ENCODE measurements at places on chromosomes 5 and 9.

DNA sequence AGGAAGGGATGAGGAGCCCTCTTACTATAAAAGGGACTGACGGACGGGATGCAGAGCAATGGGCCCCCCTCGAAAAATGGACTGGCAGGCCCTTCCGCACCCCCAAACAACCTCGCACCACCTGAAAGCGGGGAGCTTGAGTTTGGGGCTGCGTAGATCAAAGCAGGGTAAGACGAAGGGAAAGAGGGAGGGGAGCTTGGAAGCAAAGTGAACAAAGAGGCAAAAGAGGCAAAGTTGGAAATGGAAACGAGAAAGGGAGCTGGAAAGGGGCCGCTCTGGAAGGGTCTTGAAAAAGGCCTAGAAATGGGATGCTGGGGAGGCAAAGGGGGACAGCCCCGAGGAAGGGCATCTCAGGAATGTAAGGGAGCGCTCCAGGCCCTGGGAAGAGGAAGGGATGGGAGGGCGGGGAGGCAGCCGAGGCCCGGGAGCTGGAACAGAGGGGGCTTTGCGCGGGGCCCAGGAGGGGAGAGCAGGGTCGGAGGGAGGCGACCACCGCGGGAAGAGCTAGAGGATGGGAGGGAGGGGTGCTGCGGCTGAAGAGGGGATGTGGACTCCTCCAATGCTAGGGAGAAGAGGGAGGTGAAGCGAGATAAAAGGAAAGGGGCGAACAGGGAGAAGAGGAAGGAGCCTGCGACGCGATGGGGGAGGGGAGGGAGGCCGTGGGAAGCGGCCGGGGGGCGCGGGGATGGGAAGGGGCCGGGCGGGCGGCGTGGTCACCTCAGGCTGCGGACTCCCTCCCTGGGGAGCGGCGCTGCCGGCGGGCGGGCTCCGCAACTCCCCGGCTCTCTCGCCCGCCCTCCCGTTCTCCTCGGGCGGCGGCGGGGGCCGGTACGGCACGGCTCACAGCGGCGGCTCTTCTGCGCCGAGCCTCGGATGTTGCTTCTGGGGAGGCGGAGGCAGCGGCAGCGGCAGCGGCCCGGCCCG lies 577 bp downstream of the RNF145 start:
- peak; percentile 46 for DNase-seq

- no peak for DNase-seq
Observed at GRCh38 chr5:144582066-144582465, 411.4 kb downstream of the KCTD16 start.

- no peak for DNase-seq
Observed at GRCh38 chr9:135565636-135566035, 4.1 kb downstream of the PAEP start.

DNA sequence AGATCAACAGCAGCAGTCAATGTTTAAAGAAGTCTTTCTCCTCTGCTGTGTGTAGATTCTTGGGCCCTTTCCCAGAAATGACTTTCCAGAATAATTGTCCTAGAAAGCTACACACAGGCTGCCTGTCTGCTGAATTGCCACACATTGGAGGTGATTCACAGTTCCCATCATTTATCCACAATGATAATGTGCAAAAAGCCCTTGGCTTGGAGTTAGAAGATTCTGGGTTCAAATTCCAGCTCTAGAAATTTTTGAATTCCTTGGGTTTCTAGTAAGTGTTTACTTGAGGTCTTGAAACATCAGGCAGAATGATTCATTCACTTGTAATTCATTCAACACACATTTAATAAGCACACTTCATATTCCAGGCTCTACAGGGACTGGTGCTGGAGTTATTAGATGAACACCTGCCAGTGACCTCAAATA lies 28.6 kb upstream of the EPB41L4B start:
- peak; percentile 97 for DNase-seq

GRCh38 chr5:131997026-131997726 lies 14.3 kb downstream of the ACSL6 start:
- DNase-seq, result no peak

DNA sequence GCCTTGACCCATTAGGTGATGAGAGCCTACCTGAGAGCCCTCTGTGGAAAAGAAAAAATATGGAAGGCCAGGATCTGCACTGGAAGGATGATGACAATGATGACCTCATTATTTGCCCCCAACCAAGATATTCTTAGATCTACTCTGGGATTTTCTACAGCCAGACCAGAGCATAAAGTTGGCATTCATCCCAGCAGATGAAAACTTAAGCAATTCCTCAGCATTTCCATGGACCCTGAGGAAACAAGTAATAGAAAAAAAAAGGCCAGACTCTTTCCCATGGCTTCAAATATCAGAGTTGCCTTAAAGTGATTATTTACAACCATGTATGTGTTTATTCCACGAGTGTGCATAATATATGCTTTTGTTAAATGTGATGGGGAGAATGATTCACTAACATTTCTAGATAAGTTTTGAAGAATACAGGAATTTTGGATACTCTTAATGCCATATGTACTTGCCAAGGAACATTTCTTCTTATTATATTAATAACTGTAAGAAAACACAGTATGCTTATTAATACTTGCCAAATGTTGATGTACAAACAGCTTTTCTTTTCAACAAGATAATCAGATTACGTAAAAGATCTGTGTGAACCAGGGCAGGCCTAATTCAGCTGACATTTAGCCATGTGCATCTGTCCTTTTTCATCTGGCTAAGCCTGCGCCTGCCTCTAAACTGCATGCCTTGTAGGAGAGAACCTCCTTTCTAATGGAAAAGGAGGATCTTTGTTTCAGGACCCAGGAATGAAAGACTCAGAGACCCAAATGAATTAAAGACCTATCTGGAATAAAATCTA lies 94.8 kb downstream of the ARRDC3 start:
- peak; percentile 87 for DNase-seq

GRCh38 chr9:14661421-14662059 lies 31.7 kb downstream of the ZDHHC21 start:
- peak; percentile 60 for DNase-seq

DNA sequence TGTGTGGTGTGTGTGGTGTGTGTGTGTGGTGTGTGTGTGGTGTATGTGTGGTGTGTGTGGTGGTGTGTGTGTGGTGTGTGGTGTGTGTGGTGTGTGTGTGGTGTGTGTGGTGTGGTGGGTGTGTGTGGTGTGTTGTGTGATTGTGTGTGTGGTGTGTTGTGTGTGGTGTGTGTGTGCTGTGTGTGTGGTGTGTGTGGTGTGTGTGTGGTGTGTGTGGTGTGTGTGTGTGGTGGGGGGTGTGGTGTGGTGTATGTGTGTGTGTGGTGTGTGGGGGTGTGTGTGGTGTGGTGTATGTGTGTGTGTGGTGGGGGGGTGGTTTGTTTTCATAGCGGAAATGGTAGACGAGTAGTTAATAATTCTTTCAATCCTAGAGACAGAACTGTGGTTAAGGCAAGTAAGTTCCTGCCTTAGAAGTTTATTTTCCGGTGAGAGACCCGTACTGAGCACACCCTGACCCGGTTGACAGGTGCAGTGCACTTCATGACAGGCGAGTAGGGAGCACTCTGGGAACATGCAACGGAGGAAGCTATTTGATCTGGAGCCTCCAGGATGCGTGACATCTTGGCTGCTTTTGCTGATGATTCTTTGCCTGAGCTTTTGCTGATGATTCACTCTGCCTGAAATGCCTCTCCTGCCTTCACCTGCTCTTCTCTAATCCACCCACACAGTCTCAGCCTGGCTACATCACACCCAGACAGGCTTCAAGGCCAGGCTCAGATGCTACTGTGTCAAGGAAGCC lies 21.7 kb upstream of the FAT2 start:
- DNase-seq, result peak; percentile 62

DNA sequence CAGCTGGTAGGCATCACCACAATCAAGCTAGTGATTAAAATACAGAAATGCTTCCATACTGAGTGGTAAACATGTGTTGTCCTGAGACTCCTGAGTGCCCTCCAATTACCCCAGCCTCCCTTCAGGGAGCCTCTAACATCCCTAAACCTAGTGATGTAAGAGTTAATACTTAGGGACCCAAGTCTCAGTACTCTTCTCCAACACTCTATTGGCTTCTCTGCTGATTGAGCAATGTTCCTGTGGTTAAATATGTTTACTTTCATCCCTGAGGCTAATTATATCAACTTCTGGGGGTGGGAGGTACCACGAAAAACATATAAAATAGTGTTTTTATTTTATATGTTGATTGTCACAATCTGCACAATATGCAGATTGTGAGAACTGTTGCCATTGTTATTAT lies 5.0 kb downstream of the GRXCR2 start:
- no peak for DNase-seq

- no peak for DNase-seq
Observed at GRCh38 chr5:177306674-177307543, 3.3 kb downstream of the PRELID1 start.

DNA sequence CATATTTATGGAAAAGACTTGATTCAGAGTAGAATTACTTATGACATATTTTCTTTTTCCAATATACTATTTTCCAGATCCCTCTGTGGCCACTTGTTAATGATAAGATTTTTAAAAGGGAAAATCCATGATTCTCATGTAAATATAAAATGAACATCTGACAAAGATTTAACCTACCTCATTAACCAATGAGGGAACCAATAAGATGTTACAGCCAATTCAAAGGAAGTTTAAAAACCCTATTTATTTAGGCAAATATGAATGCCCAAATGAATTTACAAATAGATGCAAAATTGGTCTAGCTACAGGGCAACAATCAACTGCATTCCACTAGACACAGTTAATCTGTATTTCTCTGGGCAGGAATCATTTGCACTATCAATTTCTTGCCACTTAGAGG lies 226.8 kb downstream of the ADAMTSL1 start:
- no peak for DNase-seq

GRCh38 chr5:110268283-110268682 lies 458.2 kb downstream of the TMEM232 start:
- DNase-seq, result no peak

- no peak for DNase-seq
Observed at GRCh38 chr5:73506459-73506955, 8.3 kb downstream of the BTF3 start.

DNA sequence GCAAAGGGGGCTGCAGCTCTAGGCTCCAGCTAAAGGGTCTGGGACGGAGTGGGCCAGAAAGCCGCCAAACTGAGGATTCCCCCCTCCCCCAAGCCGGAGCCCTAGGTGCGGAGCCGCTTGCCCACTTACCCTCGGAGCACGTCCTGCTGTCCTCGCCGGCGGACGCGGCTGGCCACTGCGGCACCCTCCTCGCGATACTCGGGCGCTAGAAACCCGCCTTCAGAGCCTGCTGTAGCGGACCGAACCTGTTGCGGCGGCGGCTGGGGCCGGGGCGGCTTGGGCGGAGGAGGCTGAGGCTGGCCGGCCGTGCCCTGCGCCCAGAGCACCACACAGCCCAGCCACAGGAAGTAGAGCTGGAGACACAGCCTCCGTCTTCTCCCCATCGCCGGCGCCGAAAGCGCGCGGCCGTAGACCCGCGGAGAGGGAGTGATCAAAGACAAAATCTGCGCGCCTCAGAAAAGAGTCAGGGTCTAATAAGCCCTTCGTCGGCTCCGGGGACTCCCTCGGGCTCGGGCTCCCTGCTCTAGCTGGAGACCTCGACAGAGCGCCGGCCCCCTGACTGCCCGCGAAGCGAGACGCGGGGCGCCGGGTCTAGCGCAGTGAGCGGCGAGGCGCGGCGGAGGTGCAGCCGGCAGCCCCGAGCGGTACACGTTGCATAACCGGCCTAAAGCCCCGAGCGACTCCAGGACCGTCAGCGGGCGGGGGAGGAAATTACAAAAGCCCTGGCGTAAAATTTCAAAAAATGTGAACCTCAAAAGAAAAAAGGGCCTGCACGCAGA lies 635 bp downstream of the FBN2 start:
- peak; percentile 64 for DNase-seq

DNA sequence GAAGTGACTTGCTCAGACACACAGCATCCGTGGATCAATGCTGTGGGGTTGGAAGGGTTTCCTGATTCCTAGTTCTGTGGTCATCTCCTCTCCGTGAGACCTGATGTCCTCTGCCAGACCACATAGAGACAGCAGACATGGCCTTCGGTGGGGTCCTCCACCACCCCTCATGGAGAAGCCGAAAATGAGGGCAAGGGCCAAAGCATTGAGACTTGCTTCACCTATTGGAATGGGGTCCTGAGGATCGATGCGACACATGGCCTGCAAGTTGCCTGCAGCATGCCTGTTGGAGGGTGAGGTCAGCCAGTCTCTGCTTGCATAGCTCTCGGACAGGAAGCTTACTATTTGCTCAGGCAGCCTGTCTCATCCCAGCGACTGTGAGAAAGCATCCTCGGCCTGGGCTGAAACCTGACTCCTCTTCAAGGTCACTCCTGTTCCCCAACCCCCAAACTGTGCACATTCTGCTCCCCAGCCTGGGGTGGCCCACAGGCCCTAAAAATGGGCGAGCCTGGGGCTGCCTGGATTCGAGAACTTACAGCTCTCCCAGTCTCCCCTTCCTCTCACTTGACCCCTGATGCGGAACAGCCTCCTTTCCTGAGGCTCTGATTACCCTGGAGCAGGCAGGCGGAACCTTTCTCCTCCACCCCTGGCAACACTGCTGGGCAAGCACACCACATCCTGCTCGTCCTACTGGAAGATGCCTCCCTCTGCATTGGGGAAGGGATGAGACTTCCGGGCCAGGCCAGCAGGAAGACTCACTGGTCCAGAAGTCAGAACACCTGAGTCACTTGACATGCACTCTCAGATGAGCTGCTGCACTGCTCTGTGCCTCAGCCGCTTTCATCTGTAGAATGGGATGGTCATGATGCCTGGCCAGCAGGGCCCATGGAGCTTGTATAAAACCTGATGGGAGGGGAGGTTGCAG lies 186.9 kb downstream of the RGS3 start:
- peak; percentile 53 for DNase-seq

DNA sequence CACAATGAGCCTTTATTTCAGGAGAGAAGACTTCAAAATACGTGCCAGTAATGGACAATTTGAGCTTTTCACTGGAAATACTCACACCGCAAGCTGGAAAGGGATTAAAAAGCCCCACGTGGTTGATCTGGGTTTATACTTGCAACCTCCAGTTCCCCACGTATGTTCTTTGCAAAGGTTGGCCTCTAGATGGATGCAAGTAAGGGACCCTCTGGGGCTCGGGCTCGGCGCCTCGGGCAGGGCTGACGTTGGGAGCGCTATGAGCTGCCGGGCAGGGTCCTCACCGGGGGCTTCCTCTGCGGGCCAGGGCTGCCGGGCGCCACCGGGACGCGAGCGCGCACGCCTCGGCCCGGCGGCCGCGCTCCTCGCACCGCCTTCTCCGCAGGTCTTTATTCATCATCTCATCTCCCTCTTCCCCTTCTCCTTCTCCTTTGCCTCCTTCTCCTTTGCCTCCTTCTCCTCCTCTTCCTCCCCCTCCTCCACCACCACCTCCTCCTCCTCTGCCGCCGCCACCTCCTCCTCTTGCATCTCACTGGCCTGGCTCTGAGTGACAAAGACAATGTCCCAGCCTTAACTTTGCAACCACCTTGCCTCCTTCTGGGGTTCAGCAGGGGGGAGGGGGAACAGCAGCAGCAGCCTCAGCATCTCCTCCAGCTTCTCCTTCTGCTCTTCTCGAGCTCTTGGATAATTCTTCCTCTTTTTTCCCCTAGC lies 701 bp upstream of the ZNF462 start:
- DNase-seq, result peak; percentile 53

GRCh38 chr5:6243706-6244338 lies 134.5 kb downstream of the MED10 start:
- DNase-seq, result no peak

- no peak for DNase-seq
Observed at GRCh38 chr5:146653560-146653959, 137.6 kb upstream of the GPR151 start.

GRCh38 chr5:144315026-144315425 lies 144.4 kb downstream of the KCTD16 start:
- no peak for DNase-seq

GRCh38 chr9:114006155-114006550 lies 71.9 kb downstream of the AMBP start:
- no peak for DNase-seq

- DNase-seq, result peak; percentile 83
Observed at GRCh38 chr5:167967494-167968177, 323.8 kb upstream of the WWC1 start.

GRCh38 chr5:111930449-111930848 lies 173.5 kb upstream of the NREP start:
- peak; percentile 34 for DNase-seq

Measured in fibroblast of lung (primary cell).